ENCODE measurements at places on chromosomes 13 and 19.
A peak's percentile ranks its signal among the peaks of the same experiment; 100 is the strongest.

- DNase-seq, result no peak
These were observed 75.2 kb upstream of the MRI1 start for GRCh38 chr19:13689085-13689484.

DNA sequence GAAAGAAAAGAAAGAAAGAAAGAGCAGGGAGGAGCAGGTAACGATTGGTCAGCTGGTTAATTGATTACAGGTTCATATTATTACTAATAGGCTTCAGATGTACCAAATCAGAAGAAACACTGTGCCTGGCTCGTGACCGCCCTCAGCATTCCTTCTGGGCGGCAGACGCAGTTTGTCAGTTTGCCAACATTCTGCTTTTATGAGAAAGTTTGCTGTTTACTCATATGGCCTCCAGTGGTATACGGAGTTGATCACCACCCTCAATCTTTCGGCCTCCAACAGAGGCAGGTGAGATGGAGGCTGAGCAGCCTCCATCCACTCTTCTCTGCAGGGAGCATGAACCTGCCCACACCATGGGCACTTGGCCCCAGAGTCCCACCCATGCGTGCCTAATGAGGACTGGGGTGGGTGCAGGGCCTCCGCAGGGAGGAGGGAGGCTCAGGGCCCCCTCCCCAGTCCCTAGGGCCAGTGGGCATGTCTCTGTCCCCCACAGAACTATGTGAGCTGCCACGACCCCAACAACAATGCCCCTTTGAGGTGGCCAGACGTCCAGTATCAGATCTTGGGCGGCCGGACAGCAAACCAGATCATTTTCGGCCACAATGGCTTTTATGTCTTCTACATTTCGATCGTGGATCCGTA lies 8.8 kb downstream of the PRR22 start:
- no peak for DNase-seq

DNA sequence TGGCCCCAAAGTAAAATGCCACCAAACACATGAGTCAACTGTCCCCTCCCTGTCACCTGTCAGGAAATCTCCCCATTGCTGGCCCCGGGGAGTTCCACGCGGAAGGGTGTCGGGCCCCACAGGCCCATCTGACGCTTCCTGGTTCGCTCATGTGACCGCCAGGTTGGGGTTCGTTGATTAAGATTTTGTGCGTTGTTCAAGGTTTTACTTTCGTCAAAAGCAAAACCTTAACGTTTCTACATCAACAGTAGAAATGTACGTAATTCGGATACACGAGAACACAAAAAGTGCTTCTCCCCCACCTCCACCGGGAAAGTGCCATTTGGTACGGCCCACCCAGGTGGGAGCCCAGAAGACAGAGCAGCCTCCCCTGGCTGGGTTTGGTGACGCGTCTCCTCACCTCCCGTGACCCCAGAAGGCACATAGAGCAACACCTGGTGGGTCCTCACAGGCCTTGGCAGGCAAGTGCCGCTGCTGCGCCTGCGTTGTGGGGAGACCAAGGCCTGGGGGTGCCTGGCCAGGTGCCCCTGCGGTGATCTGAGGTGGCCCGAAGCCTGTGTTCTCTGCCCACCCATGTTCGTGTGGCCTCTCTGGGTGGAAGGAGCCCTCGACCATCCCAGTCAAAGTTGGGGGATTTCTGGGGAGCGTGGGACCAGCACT lies 161.6 kb downstream of the KDM4B start:
- DNase-seq, result peak; percentile 46

- DNase-seq, result no peak
These were observed 927.3 kb downstream of the DIAPH3 start for GRCh38 chr13:59236309-59236919.

DNA sequence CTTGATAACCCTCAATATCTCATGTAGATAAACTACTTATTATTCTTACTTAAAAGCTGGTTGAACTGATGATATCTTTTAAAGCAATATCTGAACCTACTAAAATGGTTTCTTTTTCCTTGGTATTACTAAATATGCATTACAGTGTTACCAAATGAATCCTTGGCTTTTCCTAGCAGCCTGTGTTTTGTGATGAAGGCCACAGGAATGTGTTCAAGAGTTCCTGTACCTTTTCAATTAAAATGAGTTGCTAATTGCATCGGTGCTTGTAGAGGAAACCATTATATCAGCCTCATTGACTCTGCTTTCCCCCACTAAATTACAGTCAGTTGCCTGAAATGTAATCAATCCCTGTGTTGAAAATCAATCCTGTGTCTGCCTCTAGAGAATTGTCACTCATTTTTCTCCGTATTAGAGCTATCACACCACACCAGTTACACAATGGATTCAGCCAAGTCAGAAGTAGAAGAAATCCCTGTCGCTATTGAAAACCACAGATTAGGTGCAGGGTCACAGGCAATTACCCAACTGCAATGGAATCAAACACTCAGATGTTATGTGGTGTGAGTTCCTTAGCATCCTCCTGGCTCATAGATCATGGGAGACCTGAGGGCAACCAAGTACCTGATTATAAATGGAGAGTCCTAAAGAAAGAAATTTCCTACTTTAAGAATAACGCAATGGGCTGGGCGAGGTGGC lies 13.3 kb downstream of the FAM216B start:
- no peak for DNase-seq

- no peak for DNase-seq
These were observed 62.0 kb downstream of the PARP4 start for GRCh38 chr13:24450530-24450929.

GRCh38 chr13:28044608-28045007 lies 55.8 kb downstream of the FLT3 start:
- no peak for DNase-seq

- DNase-seq, result no peak
These were observed 363.2 kb downstream of the SLITRK6 start for GRCh38 chr13:85436029-85436428.

DNA sequence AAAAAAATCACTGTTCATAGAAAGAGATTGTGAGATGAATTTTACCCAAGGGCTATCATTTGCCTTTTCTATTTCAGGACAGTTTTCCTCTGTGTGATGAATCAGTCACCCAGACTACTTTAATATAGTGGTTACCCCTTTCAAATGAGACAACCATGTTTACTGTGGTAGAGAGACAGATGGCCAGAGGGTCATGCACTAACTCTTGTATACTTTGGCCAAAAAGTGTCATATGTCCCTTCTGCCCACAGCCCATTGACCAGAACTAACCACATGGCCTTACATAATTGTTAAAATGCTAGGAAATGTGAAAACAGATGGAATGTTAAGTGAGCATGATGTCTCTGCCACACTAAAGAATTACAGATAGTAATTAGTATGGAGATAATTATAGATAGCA lies 498.7 kb downstream of the DACH1 start:
- DNase-seq, result no peak

- DNase-seq, result no peak
These were observed 32.0 kb downstream of the KLF5 start for GRCh38 chr13:73090823-73091187.

DNA sequence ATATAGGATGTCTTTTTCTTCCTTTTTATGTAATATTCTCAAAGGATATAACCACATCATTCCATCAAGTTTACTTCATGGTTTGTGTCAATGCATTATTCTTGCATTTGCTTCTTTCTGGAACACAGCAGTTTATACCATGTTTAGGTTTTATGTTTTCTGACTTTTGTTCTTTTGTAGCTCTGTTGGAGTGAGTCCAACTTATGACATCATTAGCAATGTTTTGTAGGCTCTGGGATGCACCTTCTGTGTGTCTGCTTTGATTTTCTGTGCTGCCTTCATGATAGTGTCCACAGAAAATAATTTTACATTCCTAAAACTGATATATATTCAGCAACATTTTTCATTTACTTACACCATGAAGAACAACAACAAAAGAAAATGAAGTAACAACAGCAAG lies 68.9 kb downstream of the SHISA2 start:
- no peak for DNase-seq

GRCh38 chr13:102310691-102311418 lies 91.0 kb downstream of the FGF14 start:
- DNase-seq, result no peak

DNA sequence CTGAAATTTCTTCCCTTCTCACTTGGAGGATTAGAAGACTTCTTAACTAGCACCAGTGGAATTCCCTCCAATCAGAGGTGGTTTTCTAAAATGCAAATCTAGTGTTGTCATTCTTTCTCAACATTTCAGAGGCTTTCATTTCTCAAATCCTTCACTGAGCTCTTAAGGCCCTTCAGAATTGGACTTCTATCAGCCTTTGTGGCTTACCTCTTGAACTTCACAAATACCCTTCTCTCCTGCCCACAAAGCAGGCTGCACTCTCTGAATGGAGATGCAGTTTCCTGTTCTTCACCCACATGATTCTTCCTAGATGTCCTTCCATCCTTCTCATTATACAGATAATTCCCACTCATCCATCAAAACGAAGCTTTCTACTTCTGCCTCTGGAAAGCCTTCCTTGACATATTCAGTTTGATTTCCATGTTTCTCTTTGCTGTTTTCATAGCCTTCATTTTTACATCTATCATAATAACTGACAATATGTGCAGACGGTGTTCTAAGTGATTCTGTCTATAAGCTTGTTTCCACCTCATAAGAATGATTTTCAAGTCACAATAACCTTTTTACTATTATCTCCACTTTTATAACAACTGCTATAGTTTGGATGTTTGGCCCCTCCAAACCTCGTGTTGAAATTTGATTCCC lies 123.1 kb upstream of the GPR12 start:
- no peak for DNase-seq

GRCh38 chr19:15379999-15380647 lies 536 bp upstream of the AKAP8 start:
- no peak for DNase-seq

GRCh38 chr13:27920677-27921420 lies 1.0 kb downstream of the PDX1 start:
- DNase-seq, result no peak

DNA sequence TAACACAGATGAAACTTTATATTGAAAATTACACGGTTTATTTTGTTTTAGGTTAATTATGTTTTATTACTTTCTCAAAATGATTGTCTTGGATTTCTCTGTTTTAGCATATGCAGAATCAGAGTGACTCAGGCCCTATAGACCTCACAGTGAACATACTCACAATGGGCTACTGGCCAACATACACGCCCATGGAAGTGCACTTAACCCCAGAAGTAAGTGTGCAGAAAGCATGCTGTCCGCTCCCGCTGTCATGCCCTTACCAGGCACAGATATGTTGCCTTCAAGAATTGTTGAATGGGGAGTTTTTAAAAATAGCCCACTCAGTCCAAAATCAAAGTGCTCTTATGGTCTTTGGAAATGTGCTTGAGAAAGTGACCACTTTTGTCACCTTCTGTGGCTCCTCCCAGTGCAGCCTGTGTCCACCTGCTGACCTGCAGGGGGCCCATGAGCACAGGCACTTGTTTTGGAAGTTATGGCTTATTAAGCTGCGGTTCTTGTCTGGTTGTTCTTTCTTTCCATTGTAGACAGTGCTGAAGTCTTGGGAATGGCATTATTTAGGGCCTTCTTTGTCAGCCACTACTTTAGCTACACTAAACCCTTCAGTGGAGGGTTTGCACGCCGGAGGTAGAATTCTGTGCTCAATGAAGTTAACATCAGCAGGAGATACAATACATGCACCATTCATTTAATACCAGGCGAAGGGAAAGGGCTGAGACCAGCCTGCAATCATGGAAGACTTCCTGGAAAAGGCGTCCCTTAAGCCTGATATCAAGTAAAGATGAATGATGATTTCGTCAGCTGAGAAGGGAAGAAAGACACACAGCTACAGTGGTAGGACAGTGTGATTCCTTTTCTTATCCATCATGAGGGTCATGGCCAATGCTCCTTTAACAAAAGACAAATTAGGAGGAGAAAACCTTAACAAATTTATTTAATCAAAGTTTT lies 36.7 kb downstream of the CUL4A start:
- no peak for DNase-seq
